ENCODE measurements at places on chromosomes 3 and 15.

DNA sequence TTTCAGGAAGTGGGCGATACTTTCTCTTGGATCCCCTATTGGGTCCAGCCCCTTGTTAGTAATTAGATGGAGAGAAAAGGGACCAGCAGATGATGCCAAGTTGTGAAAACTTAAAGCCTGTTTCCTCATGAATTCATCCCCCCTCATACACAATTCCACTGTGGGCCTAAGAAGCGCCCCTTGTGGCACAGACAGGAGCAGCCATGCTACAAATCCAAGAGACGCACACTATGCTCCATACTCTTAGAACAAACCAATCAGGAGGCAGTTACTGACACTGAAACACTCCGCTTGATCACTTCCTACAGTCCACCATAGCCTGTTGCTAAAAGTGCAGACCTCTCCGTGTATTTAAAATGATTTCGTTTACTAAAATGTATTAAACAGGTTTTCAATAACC is 111.3 kb upstream of the ARRDC4 start:
- DNase-seq, result no peak

DNA sequence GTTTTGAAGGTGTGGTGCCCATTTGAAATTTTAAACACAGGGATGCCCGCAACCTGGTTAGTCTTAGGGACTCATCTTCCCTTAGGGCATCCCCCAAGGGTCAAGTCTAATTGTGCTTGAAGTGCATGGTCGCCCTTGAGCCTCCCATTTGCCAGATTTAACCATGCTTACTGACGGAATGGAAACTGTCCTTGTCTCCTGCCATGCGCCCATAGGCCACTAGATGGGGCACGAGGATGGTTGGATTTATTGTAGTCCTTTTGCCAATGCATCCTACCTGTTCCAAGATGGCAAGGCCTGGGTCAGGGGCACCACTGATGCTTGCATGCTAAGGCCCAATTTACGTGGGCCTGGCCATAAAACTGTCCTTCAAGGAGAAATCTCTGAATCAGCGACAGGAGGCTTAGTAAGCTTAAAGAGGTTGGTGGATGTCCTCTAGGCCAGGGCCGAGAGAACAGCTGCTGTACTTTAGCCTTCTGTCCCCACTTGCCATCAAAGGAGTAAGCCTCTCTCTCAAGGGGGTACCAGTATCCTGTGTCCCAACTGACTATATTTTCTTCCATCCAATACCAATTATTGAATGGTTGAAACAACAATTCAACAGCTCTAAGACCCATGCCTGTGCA is 355.4 kb downstream of the OTOL1 start:
- peak; percentile 8 for DNase-seq

DNA sequence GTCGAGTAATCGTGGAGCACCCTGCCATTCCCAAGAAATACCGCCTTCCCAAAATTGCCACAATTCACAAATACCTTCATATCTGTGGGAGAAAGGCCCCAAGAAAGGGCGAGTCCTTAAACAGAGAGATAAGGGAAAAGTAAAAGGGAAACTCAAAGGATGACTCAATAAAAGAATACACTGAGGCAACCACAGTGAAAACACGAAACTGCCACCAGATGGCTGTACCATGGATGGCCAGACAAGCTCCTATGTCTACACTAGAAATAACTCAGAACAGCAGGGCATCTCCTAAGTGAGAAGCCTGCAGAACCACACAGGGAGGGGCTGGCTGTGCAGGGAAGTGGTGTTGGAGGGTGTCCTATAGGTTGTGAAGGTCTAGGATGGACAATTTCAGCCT is 25.0 kb downstream of the SRGAP3 start:
- no peak for DNase-seq

GRCh38 chr3:29696311-29696710 is 415.4 kb downstream of the RBMS3 start:
- DNase-seq, result no peak

DNA sequence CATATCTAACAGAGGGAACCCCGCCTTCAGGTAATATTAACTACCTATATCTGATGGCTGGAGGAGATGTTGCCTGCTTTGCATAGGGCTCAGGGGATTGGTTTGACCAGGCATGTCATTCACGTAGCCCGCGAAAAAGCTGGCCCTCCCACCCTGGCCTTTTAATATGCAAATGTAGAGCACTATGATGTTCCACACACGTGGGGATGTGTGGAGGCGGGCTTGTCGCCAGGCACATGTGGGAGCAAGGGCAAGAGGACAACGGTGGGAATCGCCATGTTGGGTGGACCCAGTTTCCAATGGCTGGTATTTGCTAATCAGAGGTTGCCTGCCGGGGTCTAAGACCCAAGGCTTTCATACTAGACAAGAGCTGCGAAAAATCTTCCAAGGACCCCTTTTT is 469.8 kb downstream of the ZPLD1 start:
- no peak for DNase-seq

DNA sequence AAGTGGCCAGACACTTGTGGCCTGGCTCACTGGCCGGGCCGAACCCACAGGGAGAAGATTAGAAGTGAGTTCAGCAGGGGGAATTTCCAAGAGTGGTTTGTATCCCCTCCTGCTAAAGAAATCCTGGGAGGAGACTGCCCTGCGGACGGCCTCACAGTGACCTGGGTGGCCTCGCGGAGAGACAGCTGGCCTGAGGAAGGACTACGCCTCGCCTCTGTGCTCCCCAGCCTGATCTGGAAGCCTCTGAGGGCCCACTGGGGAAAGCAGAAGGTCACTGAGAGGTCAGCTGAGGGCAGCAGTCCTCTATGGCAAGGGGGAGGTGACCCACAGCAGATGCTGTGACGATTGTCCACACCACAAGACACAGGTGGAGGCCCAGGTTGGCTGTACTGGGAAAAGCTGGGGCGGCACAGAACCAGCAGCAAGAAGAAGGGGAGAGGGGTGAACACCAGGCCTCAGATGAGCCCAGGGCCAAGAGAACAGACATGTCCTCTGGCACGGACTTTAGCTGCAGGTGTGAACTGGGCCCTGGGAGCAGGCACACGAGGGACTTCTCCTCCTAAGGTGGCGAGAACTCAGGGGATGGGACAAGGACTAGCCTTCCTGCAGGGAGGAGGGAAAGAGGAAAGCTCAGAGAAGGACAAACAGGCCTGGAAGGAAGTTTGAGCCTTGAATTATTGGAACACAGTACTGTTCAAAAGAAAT is 37.2 kb upstream of the DLG1 start:
- no peak for DNase-seq

DNA sequence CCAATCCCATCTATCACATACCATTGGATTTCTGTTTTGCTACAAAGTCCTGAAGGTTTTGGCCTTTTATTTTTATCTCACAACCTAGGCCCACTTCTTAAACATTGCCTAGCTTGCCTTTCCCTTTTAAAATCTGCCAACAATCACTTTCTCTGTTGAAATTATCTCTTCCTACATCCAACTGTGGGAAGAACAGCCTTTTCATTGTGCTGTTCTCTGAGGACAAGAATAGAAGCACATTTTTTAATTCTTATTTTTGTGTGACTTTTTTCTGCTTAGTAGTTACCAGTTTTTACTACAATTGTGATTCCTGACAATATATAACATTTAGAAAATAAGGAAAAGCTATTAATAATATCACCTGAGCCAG is 159.2 kb downstream of the CNTN6 start:
- peak; percentile 41 for DNase-seq

GRCh38 chr3:120022729-120023128 is 71.5 kb downstream of the GSK3B start:
- DNase-seq, result no peak

GRCh38 chr15:71225851-71226250 is 110.6 kb downstream of the THSD4 start:
- DNase-seq, result no peak

- DNase-seq, result no peak
Observed at GRCh38 chr3:14943042-14943441, 4.3 kb upstream of the NR2C2 start.

DNA sequence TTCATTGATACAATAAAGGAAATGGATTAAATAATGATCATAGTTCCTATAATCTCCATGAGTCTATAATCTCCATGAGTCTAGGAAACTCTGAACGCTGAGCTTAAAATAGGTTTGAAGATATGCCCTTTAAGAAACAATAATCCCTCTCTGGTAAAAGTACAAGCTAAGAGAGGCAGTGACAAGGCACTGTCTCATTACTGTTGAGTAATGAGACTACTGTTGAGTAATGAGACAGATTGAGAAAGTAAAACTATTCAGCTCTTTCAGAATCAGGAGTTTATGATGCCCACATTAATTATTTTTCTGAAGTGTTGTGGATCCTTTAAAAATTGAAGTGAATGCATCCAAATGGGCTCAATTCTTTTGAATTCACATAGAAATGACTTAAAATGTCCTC is 235.5 kb upstream of the THRB start:
- DNase-seq, result no peak

DNA sequence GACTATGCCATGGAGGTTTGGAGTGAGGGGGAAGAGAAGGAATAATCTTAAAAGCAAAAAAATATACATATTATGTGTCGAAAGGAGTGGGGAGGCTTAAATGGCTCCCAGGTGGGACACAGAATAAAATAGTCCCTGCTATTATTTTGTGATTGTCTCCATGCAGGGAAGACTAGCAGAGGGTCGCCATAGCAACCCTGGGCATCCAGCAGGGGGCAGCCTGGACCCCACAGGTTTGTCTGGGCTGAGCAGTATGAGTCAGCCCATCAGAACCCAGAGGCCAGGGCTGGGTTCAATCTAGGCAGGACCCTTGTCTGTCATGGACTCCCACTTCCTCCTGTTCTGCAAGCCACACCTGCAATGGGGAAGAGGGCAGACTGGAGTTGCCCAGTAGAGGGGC is 17.6 kb upstream of the LINGO1 start:
- DNase-seq, result no peak

GRCh38 chr3:146912241-146913015 is 307.3 kb upstream of the PLSCR5 start:
- DNase-seq, result no peak

DNA sequence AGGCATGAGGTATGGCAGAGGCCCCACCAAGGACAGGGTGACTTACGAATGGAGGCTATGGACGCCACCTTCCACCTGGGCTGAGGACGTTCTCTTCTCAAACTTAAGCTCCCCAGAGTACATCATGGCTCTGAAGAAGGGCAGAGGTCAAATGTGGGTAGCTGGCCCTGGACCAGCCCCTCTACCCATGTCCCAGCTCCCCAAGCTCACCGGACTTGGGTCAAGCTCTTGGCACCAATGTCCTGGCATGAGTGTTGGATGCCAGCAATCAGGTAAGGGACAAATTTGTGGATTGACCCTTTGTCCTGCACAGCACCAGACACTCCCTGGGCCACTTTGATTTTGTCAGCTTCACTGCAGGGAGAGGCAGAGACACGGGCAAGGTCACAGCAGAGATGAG is 2.5 kb downstream of the NDUFAF3 start:
- DNase-seq, result no peak

- no peak for DNase-seq
Observed at GRCh38 chr15:24678485-24678884, 2.9 kb downstream of the NPAP1 start.

- no peak for DNase-seq
Observed at GRCh38 chr15:51260202-51260601, 78.2 kb downstream of the CYP19A1 start.

- DNase-seq, result no peak
Observed at GRCh38 chr3:52146189-52146588, 8.0 kb downstream of the POC1A start.

DNA sequence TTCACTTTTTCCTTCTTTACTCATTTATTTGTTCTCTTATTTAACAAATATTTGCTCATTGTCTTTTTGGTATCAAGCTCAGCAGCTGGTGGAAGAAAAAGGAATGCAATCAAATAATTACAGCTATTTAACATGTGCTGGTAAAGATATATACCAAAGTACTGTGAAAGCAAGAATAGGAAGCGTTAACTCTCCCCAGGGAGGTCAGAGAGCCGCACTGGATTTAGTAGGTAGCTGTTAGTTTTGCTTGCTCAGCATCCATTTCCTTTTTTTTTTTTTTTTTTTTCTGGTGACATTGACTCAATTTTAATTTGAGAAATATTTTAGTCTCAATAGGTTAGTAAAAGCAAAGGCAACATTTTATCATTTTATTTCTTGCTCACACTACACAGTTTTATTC is 308.5 kb upstream of the MDFIC2 start:
- no peak for DNase-seq

DNA sequence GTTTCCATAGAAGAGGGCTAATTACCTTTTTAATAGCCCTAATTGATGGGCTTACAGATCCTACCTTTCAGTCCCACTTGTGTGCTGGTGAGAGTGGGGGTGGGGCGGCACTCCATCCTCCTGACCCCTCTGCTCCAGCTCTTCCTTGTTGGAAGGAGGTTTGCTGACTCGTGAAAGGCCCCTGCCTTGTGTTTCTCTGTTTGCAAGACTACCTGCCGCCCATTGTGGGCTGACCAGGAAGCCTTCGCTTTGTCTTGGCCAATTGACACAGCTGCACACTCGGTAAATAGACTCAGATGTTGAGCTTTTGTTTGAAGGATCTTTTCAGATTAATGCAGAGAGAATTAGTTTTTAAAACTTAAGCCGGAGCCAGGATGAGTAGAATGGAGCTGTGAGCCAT is 197.3 kb upstream of the HES1 start:
- no peak for DNase-seq

- no peak for DNase-seq
Observed at GRCh38 chr15:52783929-52784798, 6.0 kb downstream of the ONECUT1 start.

GRCh38 chr3:129577925-129578786 is 28.3 kb downstream of the PLXND1 start:
- no peak for DNase-seq

GRCh38 chr3:140015741-140016140 is 80.8 kb downstream of the CLSTN2 start:
- no peak for DNase-seq

DNA sequence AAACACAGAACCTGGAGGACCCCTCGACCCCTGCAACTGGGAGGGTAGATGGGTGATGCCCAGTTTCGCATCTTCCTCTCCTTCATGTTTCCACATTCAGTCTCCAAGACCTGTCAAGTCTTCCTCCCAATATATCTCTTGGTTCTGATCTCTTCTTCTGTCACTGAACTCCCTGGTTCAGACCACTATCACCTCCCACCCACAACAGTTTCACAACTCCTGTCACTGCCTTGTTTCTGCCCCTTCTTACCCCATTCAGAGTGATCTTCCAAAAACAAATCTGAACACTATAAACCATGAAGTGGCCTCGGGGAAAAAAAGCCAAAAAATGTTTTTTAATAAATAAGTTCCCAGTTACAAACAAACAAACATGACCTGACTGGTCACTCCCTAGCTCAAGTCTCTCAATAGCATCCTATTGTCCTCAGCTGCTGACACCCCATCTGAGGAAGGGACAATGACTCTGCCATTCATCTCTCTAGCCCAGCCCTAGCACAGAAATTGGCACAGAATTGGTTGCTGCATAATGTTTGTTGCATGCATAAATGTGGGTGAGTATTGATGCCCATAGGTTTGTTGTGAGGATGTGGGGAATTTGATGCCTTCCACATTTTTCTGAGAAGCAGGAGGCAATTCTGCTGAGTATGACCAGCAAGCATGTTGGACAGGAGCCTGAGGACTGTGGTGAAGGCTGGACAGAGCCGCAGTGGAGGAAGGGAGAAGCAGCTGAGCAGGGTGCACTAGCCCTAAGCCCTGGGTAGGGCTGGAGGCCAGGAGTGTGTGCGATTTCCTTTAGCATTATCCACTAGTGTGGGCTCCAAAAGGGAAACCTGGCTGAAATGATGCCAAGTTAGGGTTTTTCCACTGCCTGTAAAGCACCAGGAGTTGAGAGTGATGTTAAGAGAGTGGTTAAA is 12.2 kb upstream of the XYLB start:
- DNase-seq, result peak; percentile 36
